Suprapubic skin (tissue), 4 donors: ENCODE measurements at places on chromosomes 13 and 19.

DNA sequence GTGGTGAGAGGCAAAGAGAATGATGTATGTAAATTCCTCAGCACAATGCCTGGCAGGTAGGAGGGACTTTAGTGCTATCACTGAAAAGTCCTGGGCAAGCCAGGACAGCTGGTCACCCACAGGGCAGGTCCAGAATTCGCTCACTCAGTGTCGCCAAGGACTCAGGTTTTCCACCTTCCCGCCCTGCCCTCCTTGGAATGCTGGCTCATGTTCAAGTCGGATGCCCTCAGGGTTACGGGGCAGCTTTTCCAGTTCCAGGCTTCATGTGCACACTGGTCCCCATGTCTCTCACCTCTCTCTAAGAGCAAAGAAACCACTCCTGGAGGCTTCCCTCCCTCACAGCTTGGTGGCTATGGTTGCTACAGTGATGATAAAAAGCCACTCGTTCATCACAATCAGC lies 24.8 kb upstream of the NAXD start:
- peak; percentile 52 for DNase-seq

DNA sequence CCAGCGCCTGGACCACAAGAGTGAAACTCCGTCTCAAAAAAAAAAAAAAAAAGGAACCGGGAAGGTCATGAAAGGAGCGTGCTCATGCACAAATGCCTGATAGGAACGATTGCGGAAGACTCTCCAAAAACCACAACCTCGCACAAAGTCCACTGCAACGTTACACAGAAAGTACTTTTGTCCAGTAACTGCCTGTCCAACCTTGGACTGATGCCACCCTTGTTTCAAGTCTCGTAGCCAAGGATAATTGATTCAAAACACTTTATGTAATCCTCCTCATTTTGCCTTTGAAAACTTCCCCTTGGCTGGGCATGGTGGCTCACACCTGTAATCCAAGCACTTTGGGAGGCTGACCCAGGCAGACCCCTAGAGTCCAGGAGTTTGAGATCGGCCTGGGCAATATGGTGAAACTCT lies 13.7 kb downstream of the LGALS7 start:
- no peak for DNase-seq

- no peak for DNase-seq
Measured at GRCh38 chr19:17220207-17220758, 5.1 kb downstream of the USE1 start.

- no peak for DNase-seq
Measured at GRCh38 chr19:41799444-41800000, 3.1 kb downstream of the CEACAM3 start.

DNA sequence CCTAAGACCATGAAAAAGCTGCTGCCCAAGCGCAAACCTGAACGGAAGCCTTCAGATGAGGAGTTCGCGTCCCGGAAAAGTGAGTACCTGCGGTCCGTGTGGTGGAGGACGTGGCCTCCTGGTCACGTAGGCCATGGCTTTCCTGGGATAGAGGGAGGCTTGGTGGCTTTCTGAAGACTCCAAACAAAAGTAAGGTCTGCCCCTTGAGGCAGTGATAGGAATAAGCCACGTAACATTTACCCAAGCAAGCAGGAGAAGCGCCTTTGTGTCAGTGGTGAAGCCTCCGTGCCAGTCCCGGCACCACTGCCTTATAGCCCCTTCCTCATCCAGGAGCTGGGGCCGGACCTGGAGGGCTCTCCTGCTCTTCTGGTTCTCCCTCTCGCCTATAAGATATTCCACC lies 34.3 kb upstream of the TEX29 start:
- DNase-seq, result no peak

DNA sequence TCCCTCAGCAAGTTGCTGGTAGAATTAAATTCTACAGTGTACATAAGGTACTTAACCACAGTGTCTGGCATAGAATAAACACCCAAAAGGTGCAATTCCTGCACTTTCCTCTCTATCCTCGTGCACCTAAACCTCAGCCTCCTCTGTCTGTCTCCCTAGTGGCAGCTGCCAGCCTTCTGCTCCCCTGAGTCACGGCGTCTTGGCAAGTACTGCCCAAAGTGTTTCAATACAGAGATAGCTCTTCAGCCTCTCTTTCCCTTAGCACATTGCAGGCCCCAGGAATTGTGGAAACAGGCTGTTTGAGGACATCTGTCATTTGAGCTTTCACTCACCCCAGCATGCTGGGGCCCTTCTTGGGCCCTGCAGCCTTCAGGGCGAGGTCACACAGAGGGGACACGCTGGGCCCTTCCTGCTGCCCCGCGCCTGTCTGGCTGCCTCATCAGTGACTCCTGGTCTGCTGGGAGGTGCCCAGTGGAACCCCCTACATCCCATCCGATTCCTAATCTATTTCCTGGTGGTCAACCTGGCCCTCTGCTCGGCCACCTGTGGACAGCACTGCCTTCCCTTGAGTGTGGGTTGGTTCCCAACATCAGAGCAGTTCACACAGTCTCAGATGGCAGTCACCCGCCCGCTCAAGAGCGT lies 19.3 kb downstream of the COL4A2 start:
- no peak for DNase-seq
